ENCODE measurements at places on chromosomes 13 and 19.
A peak's percentile ranks its signal among the peaks of the same experiment; 100 is the strongest.

GRCh38 chr13:106599875-106600797, 32.2 kb upstream of the ARGLU1 start:
- peak; percentile 60 for DNase-seq

DNA sequence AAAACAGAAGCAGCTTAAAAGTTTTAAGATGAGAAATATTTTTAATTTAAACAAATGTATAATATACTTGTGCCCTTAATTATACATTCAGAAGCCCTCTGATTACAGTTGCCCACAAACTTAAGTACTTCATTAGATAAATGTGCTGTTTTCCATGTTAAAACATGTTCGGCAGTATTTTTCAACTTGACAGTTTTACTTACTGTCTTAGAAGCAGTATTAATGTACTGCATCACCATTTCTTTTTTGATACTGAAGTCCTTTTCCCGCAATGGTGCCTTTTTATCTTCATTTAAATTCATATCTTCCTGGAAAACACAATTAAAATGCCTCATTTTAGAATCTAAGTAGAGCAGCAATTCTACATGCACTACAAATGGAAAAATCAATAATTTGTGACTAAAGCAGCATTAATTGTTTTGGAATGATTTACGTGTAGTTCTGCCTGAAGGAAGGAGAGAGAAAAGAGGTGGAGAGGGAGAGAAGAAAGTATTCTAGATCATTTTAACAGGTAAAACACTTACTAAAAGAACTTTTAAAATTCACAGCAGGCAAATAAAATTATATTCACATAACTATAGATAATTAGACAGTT, 70.2 kb downstream of the DIAPH3 start:
- no peak for DNase-seq

- peak; percentile 36 for DNase-seq
These were observed 139.4 kb downstream of the HS6ST3 start for GRCh38 chr13:96229356-96229755.

GRCh38 chr13:46855166-46855565, 41.7 kb downstream of the HTR2A start:
- DNase-seq: no peak

DNA sequence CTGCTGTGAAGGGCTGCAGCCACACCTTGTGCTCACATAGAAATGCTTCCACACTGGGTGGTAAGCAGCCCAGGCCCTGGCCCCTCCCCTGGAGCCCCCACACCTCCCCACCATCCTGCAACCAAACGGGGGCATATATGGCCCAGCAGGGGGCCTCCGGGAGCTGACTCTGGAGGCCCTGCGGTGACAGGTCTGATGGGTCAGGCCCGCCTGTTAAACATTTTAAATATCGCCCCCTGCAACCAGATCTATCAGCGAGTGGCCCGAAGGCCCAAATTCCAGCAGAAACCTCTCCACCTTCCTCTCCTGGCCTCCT, 48.0 kb upstream of the KATNAL1 start:
- no peak for DNase-seq

DNA sequence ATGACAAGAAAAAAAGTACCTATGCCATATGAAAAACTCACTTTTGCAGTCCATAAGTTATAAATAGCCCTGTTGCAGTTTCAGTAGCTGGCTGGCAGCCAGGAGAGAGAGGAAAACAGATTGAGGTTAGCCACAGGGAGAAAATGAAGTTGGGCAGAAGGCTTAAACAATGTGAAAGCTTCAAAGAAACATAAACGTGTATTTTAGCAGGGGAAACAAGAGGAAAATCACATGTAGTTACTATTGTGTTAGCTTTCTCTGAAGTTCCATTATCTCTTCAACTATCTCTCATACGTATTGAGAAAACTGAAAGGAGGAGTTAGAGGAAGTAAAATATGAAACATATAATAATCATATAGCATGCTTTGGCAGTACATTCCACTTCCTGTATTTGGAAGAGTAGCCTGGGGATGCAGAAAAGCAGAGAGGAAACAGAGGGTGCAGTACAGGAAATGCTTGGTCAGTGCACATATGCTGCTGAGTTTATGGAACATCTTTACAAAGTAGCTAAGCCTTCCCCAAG, 1551.1 kb downstream of the EFNB2 start:
- DNase-seq: peak; percentile 77

- no peak for DNase-seq
These were observed 10.4 kb downstream of the ADGRE2 start for GRCh38 chr19:14768001-14768400.

- peak; percentile 42 for DNase-seq
These were observed 45.3 kb downstream of the ACTN4 start for GRCh38 chr19:38692458-38693379.

DNA sequence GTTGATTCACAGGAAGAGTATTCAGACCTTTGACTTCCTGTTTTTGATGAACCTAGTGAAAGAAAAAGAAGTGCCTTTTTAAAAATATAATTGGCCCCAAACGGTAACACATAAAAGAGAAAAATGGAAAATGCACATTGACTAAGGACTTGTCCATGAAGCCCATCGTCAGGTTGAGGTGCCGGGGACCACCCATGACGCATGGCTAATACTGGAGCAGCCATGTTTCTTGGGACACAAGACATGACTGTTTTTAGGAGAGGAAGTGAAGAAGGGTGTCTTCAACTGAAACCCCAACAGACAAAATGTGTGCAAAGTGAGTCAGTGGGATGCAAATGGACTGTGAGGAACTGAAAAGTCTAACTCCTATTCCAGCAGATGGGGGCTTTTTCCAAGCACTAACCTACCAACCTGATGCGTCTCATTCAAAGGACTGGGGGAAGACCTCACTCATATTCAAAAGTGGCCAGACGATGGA, 459.4 kb downstream of the FOXO1 start:
- DNase-seq: no peak

DNA sequence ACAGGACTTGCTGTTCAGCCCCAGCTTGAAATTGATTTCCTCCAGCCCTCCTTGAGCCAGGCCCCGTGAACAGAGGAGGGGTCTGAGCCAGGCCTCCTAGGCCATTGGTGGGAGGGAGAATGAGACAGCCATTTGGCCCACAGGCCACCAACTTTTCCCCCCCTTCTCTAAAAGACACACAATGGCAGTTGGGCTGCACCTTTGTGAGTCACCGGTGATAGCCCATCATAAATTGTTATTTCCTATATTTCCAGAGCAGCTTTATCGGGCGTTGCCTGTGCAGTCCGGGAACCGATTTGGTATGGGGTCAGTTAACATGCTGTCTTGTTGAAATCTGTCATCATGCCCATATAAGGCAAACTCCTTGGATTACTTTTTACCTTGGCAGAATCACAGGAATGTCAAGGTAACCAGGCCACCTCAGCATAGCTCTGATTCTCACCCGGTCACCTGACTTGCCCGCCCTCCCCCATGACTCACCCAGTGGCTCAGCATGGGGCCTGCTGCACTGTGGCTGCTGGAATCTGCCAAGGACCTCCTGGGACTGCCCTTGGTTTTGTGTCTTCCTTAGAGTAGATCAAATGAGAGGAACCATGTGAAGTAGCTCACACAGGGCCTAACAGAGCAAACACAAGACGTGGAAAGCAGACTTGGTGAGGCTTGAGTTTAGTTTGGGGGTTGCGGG, 36.1 kb downstream of the ACTN4 start:
- DNase-seq: peak; percentile 87

DNA sequence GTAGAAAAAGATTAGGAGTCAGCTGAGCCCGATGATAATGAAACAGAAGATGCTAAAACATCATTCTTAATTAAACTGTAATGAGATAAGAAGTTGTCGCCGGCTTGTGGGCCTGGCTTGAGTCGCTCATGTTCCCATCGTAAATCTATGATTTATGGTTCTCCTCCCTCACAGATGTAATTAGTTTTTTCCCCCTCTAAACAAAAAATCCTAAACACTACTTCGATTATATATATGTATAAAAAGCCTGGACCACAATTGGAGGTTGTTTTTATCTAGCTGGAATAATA, 151.3 kb downstream of the PTPRS start:
- no peak for DNase-seq

DNA sequence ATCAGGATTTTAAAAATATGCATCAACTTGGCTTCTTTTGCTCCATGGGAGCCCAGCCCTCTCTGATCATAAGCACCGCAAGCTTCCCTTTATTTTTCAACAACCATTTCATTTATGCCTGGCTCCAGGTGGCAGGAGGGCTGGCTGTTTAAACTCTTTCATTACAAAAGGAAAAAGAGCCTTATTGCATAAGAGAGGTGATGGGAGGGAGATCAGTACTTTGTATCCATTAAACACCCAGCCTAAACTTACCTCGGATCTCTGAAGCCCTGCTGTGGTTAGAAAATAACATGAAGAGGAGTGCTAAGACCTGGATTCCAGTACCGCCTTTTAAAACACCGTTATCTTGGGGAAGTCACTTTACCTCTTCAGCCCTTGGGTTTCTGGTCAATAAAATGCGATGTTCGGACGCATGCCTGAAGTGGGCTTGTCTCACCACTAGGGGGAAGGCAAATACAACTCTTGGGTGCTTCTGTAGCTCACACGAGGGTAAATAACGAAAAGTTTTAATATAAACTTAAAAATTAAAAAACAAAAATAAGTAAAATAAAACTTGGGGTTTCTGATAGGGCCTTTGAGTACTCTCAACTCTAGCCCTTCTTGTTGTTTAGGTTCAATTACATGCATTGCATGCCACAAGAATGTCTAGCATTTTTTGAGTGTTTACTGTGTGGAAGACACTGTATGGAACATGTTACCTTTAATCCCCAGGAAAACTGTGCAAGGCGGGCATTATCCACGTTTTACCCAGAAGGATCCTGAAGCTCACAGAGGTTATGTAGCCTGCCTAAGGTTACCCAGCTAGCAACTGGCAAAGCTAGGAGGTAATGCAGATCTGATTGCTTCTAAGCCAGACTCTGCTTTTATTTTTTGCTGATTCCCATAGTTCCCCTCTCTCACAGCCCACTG, 240.3 kb downstream of the LMO7 start:
- DNase-seq: peak; percentile 60

- peak; percentile 22 for DNase-seq
These were observed 53.0 kb upstream of the GPC6 start for GRCh38 chr13:93173654-93174053.

DNA sequence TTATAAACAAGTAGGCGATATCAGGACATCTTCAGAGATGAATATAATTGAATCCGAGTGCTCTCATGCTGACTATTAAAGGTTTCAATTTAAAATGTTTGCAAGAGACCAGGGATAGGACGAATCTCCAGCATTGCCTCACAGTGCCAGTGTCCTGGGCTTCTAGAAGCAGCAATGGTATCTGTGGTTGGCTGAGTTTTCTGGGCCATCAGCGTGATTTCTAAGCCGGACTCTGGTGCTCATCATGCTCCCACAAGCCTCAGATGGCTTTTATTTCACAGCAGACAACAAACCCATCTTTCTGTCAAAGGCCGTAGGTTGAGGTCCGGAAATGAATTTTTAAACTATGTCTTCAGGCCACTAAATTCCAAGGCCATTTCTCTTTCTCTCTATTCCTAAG, 187.7 kb downstream of the FOXO1 start:
- DNase-seq: no peak

- peak; percentile 13 for DNase-seq
These were observed 99.9 kb upstream of the IPO5 start for GRCh38 chr13:97853550-97853949.

GRCh38 chr19:38433268-38433733, at the start of gene RYR1:
Gene RYR1 (plus strand): TSS chr19:38433691. CDS start chr19:38433830, 139 bp downstream.
- no peak for DNase-seq

- DNase-seq: no peak
These were observed 32.4 kb downstream of the GJA3 start for GRCh38 chr13:20128459-20128931.

DNA sequence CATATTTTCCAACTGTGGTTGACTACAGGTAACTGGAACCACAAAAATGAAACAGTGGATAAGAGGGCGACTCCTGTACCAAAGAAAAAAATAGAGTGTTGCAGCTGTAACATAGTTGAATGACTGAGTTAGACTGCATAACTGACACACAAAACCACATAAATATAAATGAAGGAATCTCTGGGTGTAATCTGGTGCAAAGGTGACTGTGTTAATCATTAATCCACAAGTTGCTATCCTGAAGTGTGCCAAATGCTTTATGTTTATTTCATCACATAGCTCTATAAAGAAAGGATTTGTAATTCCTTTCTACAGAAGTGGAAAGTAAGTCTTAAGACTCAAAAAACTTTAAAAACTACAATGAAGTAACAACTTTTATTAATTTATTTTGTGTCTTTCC, 6.0 kb upstream of the GJB2 start:
- DNase-seq: peak; percentile 64

DNA sequence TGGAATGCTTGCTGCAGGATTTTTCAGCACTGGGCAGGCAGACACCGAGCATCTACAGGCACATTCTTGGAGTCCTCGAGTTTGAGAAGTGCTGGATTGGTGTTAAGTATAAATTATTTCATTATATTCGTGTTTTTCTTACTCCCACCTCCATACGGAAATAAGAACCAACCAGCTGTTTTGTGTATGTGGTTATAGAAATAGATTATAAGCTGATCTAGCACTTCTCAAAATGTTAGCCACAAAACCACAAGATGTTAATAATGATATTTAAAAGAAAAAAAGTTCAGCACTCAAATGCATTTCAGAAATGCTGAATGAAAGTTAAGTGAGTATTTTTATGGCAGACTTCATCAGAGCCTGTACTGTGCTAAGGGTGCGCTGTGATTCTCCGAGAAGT, 24.0 kb upstream of the TEX29 start:
- DNase-seq: peak; percentile 3

DNA sequence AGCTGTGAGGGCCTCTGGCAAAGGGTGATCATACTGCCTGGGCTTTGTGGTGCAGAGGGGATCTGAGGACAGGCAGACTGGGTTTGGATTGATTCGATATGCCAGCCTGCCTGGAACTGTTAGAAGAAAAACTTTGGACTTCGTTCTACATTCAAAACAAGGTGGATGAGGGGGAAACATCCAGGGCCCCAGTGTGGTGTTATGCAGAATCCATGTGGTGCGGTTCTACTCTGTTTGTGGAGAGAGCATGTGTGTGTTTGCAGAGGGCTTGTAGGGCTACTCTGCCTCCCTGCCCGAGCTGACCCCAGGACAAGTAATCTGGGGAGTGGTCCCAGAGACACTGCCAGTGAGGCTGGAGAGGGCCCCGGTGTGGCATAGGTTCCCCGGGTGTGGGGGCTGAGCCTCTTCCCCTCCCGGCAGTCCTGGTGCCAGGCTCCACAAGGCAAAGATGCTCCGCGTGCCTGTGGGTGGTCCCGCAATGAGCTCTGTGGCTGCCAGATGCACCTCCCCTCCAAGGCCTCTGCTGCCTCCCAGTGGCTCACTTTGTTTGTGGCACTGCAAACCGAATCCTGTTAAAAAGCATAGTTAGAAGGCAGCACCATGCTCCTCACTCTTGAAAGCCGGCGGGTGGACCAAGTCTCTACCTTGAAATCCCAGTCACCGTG, 22.3 kb upstream of the TFDP1 start:
- peak; percentile 78 for DNase-seq

Data from amniotic epithelial cell (primary cell).